ENCODE measurements at places on chromosomes 12 and 14.

- DNase-seq, result no peak
Measured at GRCh38 chr12:94380507-94380906, 79.2 kb downstream of the CEP83 start.

GRCh38 chr12:86052921-86053320 lies 178.8 kb downstream of the NTS start:
- no peak for DNase-seq

DNA sequence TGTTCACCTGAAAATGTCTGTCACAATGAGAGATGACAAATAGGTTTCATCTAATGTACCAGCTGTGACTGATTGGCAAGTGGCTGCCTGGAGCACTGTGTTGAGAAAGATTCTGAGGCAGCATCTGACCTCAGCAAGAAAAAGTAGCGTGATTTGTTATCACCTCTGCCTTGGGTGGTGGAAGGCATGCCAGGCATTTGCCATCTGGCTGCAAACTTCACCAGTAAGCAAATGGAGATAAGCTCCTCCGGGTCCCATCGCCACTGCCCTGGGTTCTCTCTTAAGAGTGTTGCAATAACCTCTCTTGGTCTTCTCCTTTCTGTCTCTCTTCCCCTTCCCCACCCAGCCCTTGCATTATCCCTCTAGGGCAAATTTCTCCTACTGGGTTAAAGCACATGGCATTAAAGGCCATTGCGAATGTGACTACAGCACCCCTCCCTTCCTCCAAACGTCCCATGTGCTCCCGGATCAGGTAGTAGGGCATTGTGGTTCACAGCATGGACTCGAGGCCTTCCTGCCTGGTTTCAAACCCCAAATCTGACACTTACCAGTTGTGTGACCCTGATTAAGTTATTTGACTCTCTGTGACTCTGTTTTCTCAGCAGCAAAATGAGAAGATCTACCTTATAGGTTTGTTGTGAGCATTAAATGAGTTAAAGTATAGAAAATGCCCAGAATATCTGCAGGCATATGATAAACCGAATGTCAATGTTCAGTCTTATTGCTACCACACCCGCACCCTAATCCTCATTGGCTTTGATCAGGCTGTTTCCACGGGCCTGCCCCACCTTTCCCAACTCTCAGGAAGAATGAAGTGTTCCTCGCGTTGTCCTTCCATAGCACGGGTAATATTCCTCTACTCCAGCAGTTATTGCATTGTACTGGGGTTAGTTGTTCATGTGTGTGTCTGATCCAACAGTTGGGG lies 8.2 kb upstream of the LGALS3 start:
- no peak for DNase-seq

DNA sequence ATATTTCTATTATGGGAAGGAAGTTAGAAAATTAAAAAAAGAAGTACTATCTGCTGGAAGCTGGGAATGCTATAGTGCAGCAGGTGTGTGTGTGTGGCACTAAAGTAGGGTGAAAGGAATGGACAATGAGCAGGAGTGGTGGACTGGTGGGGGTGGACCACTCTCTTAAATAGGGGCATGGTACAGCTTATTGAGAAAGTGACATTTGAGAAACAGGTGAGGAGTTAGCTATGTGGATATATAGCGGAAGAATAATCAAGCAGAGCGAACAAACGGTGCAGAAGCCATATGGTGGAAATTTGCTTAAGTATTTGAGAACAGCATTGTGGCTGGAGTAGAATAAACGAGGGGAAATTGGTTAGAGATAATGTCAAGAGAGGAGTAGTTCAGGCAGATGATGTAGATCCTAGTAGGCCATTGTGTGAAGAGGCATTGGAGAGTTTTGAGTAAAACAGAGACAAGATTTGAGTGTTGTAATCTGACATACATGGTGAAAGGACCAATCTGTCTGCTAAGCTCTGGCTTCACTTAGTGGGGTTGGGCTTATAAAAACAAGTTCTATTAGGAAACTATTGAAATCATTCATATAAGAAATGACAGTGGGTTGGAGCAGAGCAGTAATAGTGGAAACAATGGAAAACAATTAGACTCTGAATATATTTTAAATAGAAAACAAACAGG lies 149.2 kb upstream of the SYT10 start:
- no peak for DNase-seq

DNA sequence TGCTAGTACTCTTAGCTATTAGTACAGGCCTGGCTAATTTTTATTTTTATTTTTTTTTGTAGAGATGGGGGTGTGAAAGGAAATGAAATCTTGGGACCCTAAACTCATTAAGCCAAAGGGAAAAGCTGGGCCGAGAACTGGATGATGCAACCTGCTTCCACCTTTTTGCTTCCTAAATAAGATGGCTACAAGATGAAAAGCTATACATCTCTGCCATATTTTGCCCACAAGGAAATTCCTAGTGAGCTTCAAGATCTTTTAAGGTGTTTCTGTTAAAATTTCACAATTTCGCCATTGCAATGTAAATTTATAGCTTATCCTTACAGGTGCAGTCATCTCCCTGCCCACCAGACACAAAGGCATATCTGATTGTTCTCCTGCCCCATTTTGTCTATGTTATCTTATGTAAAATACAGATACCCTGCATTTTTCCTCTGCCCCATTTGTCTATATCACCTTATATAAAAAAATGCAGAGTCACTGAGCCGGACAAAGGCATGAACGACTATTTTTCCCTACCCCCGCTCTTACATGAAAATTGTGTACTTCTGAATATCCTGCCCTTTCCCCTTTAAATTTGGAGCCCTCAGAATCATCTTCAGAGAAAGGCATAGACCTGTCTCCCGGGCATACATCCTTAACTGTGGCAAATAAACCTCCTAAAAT lies 112.0 kb upstream of the SLC38A2 start:
- no peak for DNase-seq

DNA sequence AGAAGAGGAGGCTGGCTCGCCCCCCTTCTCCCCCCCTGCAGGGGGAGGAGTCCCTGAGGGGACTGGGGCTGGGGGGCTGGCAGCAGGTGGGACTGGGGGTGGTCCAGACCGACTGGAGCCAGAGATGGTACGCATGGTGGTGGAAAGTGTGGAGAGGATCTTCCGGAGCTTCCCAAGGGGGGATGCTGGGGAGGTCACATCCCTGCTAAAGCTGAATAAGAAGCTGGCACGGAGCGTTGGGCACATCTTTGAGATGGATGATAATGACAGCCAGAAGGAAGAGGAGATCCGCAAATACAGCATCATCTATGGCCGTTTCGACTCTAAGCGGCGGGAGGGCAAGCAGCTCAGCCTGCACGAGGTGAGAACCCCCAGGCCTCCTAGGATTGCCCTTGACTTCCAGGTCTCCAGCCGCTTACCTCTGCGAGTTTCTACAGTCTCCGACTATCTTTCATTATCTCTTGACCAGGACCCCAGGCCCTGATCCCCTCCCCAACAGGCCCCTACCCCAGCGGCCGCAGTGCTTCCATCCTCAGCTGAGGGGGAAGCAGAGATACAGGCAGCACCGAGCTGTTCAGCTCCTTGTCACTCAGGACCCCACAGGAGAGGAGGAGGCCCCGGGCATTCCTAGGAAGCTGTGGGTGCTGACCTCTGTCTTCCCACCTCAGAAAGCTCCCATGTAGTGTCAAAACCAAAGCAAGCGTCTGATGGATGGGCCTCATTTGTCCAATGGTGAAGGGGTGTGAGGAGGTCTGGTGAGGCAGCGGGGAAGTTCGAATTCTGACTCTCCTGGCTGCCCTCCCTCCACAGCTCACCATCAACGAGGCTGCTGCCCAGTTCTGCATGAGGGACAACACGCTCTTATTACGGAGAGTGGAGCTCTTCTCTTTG lies 3.0 kb downstream of the NAB2 start:
- DNase-seq, result peak; percentile 62

DNA sequence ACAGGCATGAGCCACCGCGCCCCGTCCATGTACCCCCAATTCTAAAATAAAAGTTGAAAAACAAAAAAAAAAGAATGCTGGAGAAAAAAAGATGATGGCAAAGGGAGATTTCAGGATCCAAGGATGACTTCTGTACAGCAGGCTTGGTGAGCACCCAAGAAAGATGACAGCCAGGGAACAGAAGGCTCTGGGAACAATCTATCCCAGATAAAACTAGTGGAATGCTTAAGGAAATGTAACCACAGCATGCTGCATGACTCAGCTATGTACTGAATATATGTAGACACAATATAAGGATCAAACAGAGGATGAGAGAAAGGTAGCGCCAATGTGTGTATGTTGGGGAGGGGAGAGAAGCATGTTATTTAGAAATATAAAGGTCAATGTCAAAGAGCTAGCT lies 123.7 kb upstream of the TMTC1 start:
- DNase-seq, result no peak

GRCh38 chr12:108820707-108821406 lies 36.5 kb downstream of the SSH1 start:
- no peak for DNase-seq

GRCh38 chr12:92457458-92458180 lies 245.2 kb upstream of the PLEKHG7 start:
- DNase-seq, result no peak

DNA sequence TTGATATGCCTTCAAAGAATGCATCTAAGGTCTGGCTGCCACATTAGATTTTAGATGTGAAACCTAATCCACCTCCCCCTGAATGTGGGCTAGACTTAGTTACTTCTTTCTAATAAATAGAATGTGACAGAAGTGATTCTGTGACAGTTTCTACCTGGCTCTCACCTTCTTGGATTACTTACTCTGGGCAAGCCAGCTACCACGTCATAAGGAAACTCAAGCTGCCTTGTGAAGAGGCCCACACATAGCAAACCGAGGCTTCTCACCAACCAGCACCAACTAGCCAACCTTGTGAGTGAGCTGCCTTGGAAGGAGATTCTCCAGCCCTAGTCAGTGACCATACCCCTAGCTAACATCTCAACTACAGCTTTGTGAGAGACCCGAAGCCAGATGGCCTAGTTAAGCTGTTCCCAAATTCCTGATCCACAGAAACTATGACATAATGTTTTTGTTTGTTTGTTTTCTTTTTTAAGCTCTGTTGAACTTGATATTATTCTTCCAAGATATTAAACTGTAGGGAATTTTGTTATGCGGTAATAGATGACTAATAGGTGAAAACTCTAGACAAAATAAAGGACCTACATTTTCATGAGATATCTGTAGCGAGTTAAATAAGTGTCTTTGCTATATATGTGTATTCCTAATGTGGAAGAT lies 6.2 kb downstream of the GPR19 start:
- no peak for DNase-seq

DNA sequence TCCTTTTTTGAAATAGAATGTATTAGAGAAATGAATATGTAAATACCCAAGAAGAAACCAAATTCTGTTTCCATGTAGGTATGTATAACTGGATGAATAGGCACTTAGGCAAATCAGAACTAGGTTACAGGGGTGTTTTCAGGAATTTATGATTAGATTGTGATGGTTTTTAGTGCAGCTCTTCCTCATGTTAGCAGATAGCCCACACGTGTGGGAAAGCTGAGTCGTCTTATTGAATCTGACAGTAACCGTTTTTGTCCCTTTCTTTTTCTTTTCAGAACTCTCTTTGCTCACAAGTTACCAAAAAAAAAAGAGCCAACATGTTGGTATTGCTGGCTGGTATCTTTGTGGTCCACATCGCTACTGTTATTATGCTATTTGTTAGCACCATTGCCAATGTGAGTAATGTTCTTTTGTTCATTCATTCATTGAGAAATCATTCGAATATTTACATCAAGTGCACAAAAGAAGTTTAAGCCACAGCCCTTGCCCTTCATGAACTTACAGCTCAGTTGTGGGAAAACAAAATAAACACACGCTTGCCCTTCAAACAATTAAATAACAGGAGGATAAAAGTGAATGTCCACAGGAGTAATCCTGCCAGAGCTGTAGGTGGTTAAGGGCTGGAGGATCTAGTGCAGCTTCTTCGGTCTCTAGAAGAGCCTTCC lies 14.8 kb downstream of the EMP1 start:
- DNase-seq, result peak; percentile 30

DNA sequence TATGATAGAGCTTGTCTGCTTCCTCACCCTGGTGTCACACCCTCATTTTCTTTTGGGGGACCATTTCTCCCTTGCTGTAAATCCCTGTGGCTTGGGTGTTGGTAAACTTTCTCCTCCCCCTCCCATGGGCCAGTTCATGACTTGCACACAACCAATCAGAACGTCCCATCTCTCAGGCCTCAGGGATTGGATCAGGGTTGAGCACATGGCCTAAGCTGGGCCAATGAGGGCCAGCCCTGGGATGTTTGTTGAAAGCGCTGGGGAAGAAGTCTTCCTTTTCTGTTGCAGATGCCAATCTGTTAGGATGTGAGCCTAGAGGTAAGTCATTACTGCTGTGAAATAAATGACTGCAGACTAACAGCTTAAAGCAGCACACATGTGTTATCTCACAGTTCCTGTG lies 136.7 kb downstream of the AACS start:
- no peak for DNase-seq

GRCh38 chr12:111446631-111447570 lies 41.2 kb downstream of the SH2B3 start:
- no peak for DNase-seq

GRCh38 chr12:138898-139534 lies 72.4 kb downstream of the IQSEC3 start:
- DNase-seq, result peak; percentile 72

DNA sequence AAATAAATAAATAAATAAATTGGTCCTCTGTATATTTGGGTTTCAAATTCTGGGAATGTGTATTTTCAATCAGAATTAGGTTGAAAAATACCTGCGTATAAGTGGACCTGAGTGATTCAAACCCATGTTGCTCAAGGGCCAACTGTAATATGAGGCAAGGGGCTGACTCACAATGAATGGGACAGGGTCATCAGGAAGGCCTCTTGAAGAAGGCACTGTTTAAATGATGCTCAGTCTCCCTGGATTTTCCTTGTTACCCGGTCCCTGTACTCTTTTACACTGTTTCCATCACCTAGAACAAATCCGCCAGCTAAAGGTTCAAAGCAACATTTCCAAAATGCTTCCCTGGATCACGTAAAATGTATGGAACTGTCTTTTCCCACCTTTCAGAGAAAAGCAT lies 3.8 kb downstream of the PSMB5 start:
- no peak for DNase-seq

- DNase-seq, result no peak
Measured at GRCh38 chr12:4431866-4432265, 13.7 kb downstream of the FGF6 start.

- DNase-seq, result no peak
Measured at GRCh38 chr14:49955024-49955423, 62.1 kb downstream of the ARF6 start.

Data from left forelimb (tissue), 1 donor.